ENCODE measurements at places on chromosomes 12 and 14. TPM values are rescaled to one million over a fixed set of nuclear protein-coding genes. Genes with fewer than 3 reads are reported as not detected.
A peak's percentile ranks its signal among the peaks of the same experiment; 100 is the strongest.

The CLEC14A gene
- total RNA-seq: 39.7 TPM

The OR6C3 gene
- total RNA-seq: not detected

The MUCL1 gene
- not detected for total RNA-seq

- no peak overlapping the region for H3K4me3 ChIP-seq
- no peak overlapping the region for H3K27ac ChIP-seq
- no peaks in the 10 kb centered on the region for H3K27me3 ChIP-seq
- DNase-seq: no peak
Observed at GRCh38 chr14:78902010-78902623, 731.9 kb downstream of the NRXN3 start.

- no peaks in the 10 kb centered on the region for H3K36me3 ChIP-seq
- no peak overlapping the region for H3K27ac ChIP-seq
- no peak for DNase-seq
- no peaks in the 10 kb centered on the region for H3K27me3 ChIP-seq
Observed at GRCh38 chr14:57401501-57401900, 11.1 kb downstream of the NAA30 start.

GRCh38 chr14:58966997-58967396 lies 221.5 kb upstream of the DAAM1 start:
- H3K4me1 ChIP-seq: no peaks in the 10 kb centered on the region
- DNase-seq: no peak
- no peaks in the 10 kb centered on the region for H3K27me3 ChIP-seq
- no peak overlapping the region for H3K27ac ChIP-seq
- no peak overlapping the region for H3K4me3 ChIP-seq
- H3K36me3 ChIP-seq: no peaks in the 10 kb centered on the region

DNA sequence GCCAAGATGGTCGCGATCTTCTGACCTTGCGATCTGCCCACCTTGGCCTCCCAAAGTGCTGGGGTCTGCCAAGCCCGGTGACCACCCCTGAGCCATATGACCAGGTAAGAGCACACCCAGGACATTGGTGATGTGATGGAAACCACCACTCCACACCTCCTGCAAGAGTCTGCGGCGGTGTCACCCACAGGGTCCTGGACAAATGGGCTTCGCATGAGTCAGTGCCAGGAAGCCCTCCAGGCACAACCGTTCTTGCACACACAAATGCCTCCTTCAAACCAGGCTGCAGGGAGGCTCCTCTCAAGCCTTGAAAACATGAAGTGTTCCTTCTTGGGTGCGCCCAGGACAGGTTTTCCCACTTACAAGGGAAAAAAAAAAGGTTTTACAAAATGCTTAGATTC lies 16.6 kb downstream of the PITPNM2 start:
- H3K36me3 ChIP-seq: no peaks in the 10 kb centered on the region
- H3K27me3 ChIP-seq: no peaks in the 10 kb centered on the region
- DNase-seq: no peak
- H3K27ac ChIP-seq: no peak overlapping the region

DNA sequence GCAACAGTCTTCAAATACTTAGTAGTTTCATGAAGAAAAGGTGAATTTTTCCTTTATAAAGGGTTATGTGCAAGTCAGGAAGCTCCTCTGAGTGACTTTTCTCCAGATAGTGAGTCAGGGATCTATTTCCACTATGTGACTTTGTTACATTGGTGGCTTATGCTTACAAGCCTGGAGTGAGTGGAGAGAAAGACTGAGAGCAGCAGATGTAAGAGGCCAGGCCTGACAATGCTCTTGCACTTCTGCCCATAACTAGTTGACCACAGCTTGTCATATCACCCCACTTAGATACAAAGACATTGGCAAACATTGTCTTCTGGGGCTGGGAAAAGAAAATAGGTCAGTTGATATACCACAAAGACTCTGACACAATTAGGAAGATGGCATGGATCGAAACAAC lies 236.5 kb downstream of the PDZRN4 start:
- no peak overlapping the region for H3K27ac ChIP-seq
- no peaks in the 10 kb centered on the region for H3K4me1 ChIP-seq
- no peaks in the 10 kb centered on the region for H3K36me3 ChIP-seq
- H3K27me3 ChIP-seq: no peaks in the 10 kb centered on the region
- DNase-seq: no peak
- no peak overlapping the region for H3K4me3 ChIP-seq

DNA sequence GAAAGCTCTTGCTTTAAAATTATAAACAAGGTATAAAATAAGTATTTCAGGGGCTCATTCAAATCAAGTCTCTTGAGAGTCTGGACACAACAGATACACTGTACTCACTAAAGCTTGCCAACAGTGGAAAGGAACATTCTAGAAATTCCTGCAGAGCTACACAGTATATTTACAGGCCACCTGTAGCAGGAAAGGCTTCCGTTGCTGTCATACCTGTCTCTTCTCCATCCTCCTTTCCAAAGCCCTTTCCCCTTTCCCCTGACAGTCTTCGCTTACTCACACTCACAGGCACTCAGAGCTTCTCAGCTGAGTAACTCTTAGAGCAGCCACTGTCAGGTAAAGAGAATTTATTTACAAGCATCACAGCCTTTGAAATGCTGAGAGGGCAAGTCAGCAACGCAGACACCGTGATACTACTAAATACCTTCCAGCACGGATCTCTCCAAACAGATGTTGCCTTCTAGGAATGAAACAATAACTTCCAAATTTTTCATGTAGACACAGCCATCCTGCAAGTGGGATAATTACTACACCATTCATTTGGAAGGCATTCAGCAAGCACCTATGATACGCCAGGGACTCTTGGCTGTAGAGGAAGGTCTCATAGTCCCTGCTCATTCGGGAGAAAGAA lies 167.9 kb downstream of the FOXN3 start:
- DNase-seq: no peak
- H3K4me3 ChIP-seq: no peak overlapping the region
- no peaks in the 10 kb centered on the region for H3K4me1 ChIP-seq
- no peak overlapping the region for H3K27ac ChIP-seq
- no peaks in the 10 kb centered on the region for H3K36me3 ChIP-seq

DNA sequence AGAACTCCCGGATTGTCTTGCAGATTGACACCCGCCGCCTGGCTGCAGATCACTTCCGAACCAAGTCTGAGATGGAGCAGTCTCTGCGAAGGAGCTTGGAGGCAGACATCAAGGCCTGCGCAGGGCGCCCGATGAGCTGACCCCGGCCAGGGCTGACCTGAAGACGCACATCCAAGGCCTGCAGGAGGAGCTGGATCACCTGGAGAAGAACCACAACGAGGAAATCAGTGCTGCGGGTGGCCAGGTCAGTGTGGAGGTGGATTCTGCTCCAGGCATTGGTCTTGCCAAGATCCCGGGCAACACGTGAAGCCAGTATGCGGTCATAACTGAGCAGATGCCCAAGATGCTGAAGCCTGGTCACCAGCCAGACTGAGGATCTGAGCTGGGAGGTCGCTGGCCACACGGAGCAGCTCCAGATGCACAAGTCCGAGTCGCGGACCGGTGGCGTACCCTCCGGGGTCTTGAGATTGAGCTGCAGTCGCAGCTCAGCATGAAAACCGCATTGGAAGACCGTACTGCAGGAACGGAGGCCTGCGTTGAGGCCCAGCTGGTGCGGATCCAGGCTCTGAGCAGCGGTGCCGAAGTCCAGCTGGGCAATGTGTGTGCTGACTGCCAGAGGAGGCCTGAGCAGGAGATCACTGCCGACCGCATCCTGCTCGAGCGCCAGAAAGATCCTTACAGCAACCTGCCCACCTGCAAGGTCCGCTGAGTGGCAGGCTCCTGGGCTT lies 12.4 kb upstream of the A2M start:
- H3K36me3 ChIP-seq: no peaks in the 10 kb centered on the region
- H3K4me1 ChIP-seq: no peaks in the 10 kb centered on the region
- H3K4me3 ChIP-seq: no peak overlapping the region
- H3K27ac ChIP-seq: no peak overlapping the region
- no peaks in the 10 kb centered on the region for H3K27me3 ChIP-seq

DNA sequence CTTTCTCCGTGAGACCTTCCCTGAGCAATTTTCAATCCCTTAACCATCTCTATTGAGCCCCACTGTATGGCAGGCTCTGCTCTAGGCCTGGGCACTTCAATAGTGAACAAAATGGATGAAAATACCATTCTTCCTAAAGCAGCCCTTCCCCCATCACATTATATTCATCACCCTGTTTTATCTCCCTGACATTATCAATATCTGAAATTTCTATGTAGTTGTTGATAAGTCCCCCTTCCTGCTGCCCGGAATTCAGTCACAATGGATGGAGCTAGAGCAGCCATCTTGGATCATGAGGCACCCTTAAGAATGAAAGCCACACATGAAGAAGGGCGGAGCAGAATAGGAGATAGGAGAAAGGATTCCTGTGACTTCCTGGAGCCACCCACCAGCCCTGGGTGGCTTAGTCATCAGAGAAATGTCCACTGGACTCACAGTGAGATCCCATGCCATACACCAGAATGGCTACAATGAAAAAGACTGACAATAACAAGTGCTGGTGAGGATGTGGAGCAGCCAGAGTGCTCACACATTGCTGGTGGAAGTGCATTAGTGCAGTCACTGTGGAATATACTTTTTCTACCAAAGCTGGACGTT lies 33.9 kb downstream of the SCARB1 start:
- no peak overlapping the region for H3K27ac ChIP-seq
- no peaks in the 10 kb centered on the region for H3K4me1 ChIP-seq
- no peaks in the 10 kb centered on the region for H3K27me3 ChIP-seq
- H3K4me3 ChIP-seq: no peak overlapping the region

DNA sequence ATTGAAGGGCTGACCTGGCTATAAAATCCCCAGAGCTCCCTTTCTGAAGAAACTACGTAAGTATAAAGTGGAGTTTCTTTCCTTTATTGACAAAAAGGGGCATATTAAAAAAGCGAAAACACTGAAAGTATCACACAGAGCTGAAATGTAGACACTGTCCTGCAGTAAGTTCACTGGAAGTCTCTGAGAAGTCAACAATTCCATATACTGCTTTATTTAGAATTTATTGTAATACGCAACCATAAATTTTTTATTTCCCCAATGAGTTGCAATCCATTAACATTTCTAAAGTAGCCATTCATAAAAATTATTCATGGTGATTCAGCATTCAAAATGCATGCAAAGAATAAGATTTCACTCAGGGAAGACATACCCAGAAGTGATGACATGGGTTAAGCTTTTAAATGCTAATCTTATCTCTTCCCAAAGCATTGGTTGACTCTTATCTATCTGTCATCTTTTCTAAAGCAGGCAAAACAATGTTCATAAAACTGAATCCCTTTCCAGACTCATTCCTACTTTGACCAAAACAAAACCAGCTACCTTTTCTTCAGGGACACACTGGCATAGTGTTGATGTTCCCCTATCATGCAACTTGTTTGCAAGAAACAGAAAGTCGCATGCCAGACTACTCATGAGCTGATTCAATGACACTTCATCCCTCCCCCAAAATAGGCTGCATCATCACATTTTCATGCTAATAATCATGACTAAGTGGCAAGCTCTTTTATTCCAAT lies 17.3 kb downstream of the KITLG start:
- H3K4me3 ChIP-seq: no peak overlapping the region
- DNase-seq: no peak
- H3K27me3 ChIP-seq: no peaks in the 10 kb centered on the region
- H3K4me1 ChIP-seq: peaks cover 7% of the 10 kb centered on the region

DNA sequence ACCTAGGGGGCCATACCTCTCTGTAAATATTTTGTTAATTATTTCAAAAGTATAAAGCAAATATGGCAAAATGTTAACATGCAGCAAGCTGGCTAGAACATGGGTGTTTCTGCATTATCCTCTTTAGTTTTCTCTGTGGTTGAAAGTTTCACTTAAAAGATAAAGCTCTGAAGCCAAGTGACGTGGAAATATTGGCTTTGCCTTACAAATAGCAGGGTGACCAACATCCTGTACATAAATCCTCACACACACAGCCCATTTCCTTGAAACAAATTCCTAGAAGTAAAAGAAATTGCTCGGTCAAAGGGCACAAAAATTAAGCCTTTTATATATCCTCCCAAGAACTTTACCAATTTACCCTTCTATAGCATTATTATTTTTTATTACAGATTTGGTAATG lies 10.6 kb upstream of the VWF start:
- no peak overlapping the region for H3K27ac ChIP-seq
- no peaks in the 10 kb centered on the region for H3K27me3 ChIP-seq
- H3K4me3 ChIP-seq: no peak overlapping the region
- no peaks in the 10 kb centered on the region for H3K4me1 ChIP-seq
- no peaks in the 10 kb centered on the region for H3K36me3 ChIP-seq
- no peak for DNase-seq

- H3K36me3 ChIP-seq: no peaks in the 10 kb centered on the region
- no peak for DNase-seq
- peaks cover 21% of the 10 kb centered on the region for H3K4me1 ChIP-seq
- no peaks in the 10 kb centered on the region for H3K27me3 ChIP-seq
Observed at GRCh38 chr12:57096099-57096572, 7.2 kb downstream of the NAB2 start.

DNA sequence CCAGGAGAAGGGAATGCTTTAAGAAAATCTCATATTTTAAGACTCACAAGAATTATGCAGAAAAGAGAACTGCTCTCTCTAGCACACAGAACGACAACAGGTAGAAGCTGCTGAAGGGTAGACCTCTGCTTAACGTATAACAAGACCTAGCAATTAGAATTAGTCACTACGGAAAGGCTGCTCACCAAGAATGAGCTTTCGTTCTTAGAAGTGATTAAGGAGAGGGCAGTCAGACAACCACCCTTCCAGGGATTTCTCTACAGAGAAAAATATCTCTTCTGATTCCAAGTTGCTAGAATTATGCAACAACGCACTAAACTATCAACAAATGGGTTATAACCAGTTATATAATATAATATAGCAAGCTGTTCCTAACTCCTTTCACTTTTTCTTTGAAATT lies 18.6 kb downstream of the LRIG3 start:
- H3K27ac ChIP-seq: no peak overlapping the region
- no peaks in the 10 kb centered on the region for H3K4me1 ChIP-seq
- H3K4me3 ChIP-seq: no peak overlapping the region
- no peaks in the 10 kb centered on the region for H3K27me3 ChIP-seq

- H3K27ac ChIP-seq: no peak overlapping the region
- H3K27me3 ChIP-seq: no peaks in the 10 kb centered on the region
- H3K4me3 ChIP-seq: no peak overlapping the region
- no peaks in the 10 kb centered on the region for H3K4me1 ChIP-seq
- no peaks in the 10 kb centered on the region for H3K36me3 ChIP-seq
- no peak for DNase-seq
Observed at GRCh38 chr12:52636189-52636588, 15.8 kb downstream of the KRT2 start.

GRCh38 chr12:75985566-75985965 lies 46.0 kb downstream of the PHLDA1 start:
- H3K27ac ChIP-seq: no peak overlapping the region
- no peak overlapping the region for H3K4me3 ChIP-seq
- no peaks in the 10 kb centered on the region for H3K27me3 ChIP-seq
- no peak for DNase-seq
- H3K36me3 ChIP-seq: no peaks in the 10 kb centered on the region

DNA sequence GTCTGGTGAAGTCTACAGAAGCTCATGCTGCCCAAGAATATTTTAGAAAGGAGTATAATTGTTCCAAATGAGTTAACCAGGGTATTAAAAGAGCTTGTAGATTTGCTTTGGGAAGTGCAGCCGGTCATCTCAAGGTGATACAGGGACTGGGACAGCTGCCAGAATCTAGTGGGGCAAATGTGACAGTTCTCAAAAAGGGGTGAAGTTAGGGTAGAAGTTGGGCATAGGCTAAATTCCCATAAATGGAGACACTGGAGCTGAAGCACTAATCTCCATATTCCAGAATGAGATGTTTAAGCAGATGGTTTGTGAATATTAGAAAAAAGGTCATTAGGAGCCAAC lies 94.7 kb downstream of the ANO6 start:
- no peak for DNase-seq
- H3K27me3 ChIP-seq: no peaks in the 10 kb centered on the region
- no peak overlapping the region for H3K4me3 ChIP-seq
- no peaks in the 10 kb centered on the region for H3K4me1 ChIP-seq
- H3K27ac ChIP-seq: peak overlapping the region; percentile 87

GRCh38 chr12:76470028-76470939 lies 89.3 kb downstream of the OSBPL8 start:
- H3K27me3 ChIP-seq: no peaks in the 10 kb centered on the region
- H3K36me3 ChIP-seq: no peaks in the 10 kb centered on the region
- H3K27ac ChIP-seq: no peak overlapping the region
